ENCODE measurements at places on chromosomes 3 and 15.

DNA sequence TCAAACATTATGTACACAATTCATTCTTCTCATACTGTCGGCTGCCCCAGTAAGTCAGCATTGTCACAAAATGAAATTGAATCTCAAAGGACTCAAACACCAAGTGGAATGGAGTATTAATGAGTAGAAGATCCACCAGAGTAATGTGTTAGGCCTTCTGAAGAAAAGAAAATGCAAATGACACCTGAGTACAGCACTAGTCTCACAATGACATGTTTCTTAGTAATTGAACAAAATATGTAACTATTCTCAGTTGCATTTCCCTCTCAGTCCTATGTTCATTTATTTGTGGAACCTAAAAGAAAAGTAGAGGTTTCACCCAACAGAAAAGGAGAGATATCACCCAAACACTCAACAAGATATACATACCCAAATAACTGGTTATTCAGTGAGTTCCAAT is 283.9 kb upstream of the THBS1 start:
- no peak for DNase-seq

GRCh38 chr3:162998205-162998604 is 1501.6 kb downstream of the OTOL1 start:
- no peak for DNase-seq

DNA sequence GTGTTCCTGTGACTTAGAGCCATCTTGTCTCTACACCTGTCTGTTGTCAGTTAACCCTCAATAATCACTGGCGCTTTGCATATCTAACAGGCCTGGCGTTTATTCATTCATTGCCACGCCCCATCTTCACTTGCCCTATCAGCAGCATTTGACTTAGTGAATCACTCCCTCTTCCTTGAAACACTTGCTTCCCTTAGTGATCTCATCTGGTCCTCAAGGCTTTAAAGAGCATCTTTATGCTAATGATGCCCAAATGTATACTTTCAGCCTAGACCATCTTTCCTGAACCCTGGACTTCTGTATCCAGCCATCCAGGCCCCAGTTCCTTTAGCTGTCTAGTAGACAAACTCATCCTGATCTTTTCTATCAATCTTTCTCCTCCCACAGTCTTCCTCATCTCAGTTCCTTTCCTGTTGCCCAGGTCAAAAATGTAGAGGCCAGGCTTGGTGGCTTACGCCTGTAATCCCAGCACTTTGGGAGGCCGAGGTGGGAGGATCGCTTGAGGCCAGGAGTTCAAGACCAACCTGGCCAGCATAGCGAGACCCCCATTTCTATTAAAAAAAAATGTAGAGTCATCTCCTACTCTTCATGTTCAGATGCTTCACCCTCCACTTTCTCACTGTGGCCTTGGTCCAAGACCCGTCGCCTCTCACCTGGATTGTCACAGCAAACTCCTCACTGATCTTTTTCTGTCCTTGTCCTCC is 1.4 kb upstream of the IGDCC4 start:
- no peak for DNase-seq

- DNase-seq = no peak
These were observed 4.5 kb upstream of the ST6GAL1 start for GRCh38 chr3:186925826-186926225.

- DNase-seq = no peak
These were observed 14.6 kb downstream of the PRR20G start for GRCh38 chr3:127273206-127273605.
